Uterus (tissue), 4 donors: ENCODE measurements at places on chromosomes 5 and 9.

DNA sequence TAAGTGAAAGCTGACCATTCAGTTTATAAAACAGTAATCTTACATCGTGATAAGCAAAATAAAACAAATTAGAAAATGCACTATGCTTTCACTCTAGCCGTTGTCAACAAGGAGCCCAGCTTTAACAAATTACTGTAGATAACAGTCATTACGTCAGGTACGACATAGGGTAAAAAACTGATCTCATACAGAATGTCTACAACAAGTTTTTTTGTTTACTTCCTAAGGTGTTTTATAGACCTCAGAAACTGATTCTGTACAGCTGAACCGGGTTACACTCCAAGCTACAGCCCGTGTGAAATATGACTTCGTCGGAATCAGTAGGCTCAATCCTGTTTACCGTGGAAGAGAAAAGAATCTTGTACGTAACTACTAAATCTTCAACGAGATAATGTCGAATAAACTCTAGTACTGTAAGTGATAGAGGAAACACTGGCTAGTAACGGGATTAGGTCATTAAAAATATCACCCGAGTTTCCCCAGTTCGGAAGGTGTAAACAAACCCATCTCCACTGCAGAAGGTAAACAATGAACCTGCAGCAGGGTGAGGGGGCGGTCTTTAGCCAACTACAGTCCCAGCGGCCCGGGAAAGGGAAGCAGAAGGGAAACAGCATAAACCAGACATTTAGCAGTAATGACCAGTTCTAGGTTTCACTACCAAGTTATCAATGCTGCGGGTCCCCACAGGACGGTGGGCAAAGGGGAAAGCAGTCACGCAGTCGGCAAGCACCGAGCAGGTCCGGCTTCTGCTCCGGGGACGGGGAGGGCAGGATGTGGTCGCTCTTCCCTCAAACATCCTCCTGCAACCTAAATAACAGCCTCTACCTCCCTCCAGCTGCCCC lies 1.1 kb downstream of the RICTOR start:
- no peak for DNase-seq

- DNase-seq = no peak
These were observed 104.6 kb upstream of the LRRTM2 start for GRCh38 chr5:138979684-138980280.

GRCh38 chr5:147901599-147902039 lies 4.7 kb downstream of the C5orf46 start:
- no peak for DNase-seq

GRCh38 chr9:102855641-102856040 lies 139.5 kb upstream of the CYLC2 start:
- DNase-seq = no peak

GRCh38 chr5:14491015-14491915 lies 90.3 kb upstream of the OTULINL start:
- no peak for DNase-seq

DNA sequence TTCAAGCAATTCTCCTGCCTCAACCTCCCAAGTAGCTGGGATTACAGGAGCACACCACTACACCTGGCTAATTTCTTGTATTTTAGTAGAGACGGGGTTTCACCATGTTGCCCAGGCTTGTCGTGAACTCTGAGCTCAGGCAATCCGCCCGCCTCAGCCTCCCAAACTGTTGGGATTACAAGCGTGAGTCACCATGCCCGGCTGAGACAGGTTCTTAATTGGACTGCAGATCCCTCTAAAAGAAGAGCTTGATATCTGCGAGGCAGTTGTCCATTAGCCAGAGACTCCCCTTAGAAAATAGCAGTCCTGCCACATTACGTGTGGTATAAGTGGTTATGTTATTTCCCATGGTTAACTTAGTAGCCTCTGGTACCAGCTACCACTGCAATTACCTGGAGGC lies 46.6 kb upstream of the NPR3 start:
- no peak for DNase-seq

GRCh38 chr5:81904861-81905260 lies 67.0 kb upstream of the ATG10 start:
- DNase-seq = no peak
